D341Med (cell line): ENCODE measurements at places on chromosomes 1 and 21.
A peak's percentile ranks its signal among the peaks of the same experiment; 100 is the strongest.

- peak; percentile 74 for DNase-seq
Measured at GRCh38 chr1:204575221-204576190, 59.3 kb downstream of the MDM4 start.

GRCh38 chr1:219276049-219276738 is 102.5 kb downstream of the LYPLAL1 start:
- DNase-seq: no peak

GRCh38 chr1:44321466-44321865 is 33.6 kb downstream of the ERI3 start:
- no peak for DNase-seq

DNA sequence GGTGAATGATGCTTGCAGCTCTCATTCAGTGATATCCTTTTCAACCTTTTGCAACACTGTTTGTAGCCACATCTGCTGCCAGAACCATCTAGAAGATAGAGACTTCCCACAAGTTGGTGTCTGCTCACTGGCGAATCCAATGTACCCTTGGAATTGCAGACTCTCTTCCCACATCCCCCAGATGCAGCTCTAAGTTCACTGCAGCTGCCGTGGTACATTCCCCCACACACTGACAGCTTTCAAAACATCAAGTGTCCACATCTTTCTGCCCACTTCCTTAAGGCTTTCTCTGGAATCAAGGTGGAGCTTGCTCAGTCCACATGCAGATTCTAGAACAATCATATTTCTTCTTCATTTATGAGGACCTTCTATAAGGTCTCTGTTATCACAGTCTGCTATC is 99.2 kb downstream of the PLPPR4 start:
- no peak for DNase-seq

- DNase-seq: no peak
Measured at GRCh38 chr1:174964261-174964971, 35.3 kb upstream of the CACYBP start.

- DNase-seq: no peak
Measured at GRCh38 chr1:223853748-223854147, 8.0 kb upstream of the TP53BP2 start.

GRCh38 chr1:10693497-10694273 is 102.8 kb downstream of the CASZ1 start:
- DNase-seq: peak; percentile 62

DNA sequence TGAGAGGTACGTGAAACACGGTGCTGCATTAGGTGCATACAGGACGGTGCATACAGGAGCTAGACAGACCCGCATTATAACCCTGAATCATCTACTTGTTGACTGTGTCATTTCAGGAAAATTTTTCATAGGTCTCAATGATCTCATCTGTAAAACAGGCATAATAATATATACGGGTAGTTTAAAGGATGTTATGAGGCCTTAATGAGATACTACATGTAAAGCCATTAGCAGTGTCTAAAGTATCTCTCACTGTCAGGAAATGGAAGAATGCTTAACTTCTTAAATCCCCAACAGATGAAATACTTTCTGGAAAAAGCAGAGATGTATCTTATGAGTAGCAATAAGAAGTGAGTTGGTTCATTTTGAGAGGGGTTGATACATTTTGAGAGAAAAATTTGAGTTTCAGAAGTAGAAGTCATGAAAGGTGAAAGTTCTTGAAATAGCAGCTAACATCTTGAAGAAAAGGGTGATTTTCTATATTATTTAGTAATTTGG is 669.6 kb downstream of the PTPRC start:
- DNase-seq: no peak

- no peak for DNase-seq
Measured at GRCh38 chr1:50705699-50706098, 254.4 kb downstream of the FAF1 start.

- DNase-seq: no peak
Measured at GRCh38 chr1:218376722-218377121, 31.6 kb downstream of the TGFB2 start.

- no peak for DNase-seq
Measured at GRCh38 chr1:202293569-202293968, 48.2 kb downstream of the UBE2T start.

DNA sequence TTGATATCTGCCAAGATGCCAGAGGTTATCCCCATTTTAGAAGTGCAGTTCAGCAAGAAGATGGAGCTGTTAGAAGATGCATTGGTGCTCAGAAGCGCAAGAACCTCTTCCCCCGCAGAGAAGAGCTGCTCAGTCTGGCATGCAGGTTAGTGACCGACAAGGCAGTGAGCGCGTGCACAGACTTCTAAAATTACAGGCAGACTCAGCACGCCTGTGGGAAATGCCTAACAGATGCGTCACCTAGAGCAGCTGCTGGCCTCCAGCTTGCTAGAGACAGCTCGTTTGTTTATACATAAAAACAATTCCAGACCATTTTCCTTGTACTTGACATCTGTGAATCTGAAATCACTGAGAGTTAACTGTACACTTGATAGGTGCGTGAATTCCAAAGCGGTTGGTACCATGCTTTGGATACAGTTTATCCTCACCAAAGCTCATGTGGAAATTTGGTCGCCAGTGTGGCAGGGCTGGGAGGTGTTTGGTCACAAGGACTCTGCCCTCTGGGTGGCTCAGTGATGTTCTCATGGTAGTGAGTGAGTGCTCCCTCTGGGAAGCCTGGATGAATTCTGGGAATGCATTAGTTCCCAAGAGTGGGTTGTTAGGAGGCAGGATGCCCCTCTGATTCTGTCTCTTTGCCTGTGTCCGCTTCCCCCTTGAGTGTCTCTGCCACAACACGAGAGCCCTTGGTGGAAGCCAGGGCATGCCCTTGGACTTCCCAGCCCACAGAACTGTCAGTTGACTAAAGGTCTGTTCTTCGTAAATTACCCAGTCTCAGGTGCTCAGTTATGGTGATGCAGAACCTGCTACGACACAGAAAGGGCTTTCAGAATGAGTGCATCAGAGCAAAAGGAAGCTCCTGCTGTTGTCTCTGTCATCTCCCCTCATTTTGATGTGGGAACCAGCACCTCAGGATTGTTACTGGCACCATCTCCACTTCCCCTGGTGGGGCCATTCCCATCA is 24.4 kb downstream of the SNAP47 start:
- DNase-seq: no peak

- no peak for DNase-seq
Measured at GRCh38 chr1:163928069-163928468, 606.3 kb downstream of the NUF2 start.

DNA sequence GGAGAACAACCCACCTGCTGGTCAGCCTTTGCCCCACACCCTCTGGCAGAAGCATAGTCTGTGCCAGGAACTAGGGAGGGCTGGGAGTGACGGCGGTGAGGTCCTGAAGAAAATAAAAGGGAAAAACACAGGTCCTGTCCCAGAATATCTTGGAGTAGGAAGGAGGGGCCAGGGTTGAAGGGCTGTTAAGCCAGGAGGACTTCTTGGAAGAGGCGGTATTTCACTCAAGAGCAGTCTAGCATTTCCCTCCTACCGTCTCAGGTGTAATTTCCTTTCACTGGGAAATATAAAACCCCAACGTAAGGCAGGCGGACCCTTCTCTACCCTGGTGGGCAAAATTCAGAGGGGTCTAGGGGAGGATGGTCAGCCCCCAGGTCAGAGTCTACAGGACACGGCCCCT is 72.7 kb upstream of the TTC34 start:
- no peak for DNase-seq
